ENCODE measurements at places on chromosomes 12 and 14.

DNA sequence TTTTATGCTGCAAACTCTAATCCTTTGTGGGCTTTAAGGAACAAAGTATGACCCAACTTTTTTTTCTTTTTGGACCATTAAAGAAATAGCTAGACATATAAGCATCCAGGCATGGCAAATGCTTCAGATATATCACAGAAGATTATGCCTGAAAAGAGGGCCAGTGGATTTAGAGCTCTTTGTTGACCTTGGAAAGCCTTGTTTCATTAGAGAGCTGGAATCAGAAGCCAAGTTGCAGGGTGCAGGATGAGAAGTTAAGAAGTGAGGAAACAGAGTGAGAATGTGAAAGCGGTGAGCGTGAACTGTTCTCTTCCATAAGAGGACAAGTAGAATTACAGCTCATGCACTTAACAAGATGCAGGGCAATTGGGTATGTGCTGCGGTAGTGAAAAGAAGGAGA lies 373.7 kb downstream of the SYT1 start:
- DNase-seq = no peak

DNA sequence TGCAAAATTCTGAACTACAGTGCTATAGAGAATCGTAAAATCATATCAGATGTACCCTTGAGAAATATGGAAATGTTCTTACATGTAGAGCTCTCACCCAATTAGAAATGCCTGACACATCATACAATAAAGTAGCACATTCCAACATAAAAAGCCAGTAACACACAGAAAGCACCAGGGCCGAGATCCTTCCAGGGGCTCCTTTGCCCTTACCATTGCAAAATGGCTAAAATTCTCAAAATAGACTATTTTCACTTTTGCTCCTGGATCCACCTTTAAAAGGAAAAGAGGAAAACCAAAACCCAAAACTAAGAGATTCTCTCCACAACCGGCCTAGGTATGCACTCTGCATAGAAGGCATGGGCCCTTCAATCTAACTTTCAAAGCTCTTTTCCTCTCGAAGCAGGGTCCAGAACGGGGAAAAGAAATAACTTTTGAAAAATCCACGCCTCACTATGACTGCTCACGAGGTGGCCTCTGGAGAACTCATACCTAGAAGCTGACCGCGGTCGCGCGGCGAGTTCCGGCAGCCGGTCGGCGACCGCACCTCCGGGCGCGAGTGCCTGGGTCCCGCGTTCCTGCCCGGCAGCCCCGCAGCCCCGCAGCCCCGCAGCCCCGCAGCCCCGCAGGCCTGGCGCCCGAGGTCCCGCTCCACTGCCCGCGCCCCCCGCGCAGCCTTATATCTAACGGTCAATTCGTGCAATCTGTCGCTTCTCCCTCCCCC lies 2.7 kb downstream of the OTX2 start:
- no peak for DNase-seq

DNA sequence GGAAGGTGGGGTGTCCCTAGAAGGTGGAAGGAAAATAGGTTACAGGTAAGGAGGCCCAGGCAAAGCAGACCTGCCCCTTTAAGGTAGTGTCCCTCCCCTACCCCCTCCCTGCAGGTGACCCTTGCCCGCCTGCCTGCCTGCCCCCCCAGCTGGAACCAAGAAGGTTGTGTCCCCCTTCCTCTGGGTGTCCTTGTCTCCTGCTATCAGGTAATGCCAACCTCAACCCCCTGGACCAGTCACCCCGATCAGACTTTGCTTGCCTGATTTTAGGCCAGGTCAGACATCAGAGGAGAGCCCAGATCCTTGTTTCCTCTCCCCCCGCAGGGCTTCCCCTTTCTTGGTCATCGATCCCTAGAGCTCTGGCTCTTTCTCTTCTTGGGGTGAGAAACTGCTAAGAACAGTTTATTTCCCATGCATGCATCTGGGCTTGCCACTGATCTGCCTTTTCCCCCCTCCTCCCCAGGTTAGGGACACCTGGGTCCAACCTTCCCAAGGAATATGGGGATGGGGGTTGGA lies at the start of gene SLC39A5:
Gene SLC39A5, plus strand, starts transcription at position 136 of the 516 bp plus-strand sequence. CDS start 1,224 bp downstream, outside the sequence.
- no peak for DNase-seq

DNA sequence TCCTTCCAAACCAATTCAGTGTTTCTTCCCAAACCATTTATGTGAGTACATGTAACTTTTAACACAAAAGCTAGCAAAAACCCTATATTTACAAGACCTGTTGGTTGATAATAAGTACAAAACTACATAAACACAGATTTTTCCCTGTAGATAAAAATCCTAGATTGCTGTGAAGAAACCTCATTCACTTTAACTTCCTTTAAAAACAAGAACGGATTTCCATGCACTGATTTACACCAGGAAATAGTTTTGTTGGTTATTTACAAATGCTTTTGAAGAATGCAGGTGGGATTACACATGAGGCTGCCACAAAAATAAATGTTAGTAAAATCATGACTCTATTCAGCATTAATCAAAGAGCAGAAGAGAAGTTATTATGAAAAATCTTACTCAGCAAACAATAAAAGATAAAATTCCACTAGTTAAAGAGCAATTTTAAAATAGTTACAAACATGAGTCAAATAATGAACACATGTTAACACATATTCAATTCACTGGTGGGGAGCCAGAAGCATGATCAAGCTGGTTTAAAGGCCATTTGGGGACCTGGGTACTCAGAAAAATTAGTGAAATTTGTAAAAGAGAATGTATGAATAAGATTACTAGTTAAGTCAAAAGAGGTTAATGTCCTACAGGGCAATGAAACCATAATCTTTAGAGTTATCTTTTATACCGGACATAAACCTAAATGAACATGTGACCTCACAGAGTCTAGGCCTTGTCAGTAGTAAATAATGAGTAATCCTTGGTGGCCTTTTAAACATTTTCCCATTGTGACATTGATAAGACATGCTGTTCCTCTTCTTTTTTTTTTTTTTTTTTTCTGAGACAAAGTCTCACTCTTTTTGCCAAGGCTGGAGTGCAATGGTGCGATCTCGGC lies 79.9 kb downstream of the PHLDA1 start:
- no peak for DNase-seq

DNA sequence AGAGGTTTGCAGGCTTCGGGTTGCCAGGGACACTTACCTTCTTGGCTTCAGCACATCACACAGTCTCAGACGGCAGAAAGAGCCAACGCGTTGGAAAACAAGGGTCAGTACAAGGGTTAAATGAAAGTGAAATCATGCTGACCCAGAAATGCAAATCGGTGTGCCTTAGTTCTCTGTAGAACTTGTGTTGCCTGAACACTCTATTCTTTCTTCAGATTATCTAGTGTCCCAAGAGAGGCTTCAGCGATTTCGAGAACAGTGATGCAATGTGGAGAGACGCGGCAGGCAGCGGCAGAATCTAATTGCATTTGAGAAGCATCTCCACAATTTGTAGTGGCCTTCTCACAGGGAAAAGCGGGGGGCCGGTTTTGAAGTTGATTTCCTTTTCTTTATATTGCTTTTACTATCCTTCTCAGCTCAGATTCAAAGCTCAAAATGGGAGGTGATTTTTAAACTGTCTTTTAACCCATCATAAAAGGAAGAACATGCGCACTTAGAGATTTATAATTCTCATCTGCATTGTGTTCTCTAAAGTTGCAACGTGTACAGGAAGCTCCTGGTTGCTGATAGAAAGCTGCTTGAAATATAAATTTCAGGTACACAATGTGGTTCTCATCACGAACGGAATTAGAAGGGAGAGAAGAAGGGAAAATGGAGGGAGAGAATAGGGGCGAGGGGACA lies 67.8 kb upstream of the EGLN3 start:
- no peak for DNase-seq

DNA sequence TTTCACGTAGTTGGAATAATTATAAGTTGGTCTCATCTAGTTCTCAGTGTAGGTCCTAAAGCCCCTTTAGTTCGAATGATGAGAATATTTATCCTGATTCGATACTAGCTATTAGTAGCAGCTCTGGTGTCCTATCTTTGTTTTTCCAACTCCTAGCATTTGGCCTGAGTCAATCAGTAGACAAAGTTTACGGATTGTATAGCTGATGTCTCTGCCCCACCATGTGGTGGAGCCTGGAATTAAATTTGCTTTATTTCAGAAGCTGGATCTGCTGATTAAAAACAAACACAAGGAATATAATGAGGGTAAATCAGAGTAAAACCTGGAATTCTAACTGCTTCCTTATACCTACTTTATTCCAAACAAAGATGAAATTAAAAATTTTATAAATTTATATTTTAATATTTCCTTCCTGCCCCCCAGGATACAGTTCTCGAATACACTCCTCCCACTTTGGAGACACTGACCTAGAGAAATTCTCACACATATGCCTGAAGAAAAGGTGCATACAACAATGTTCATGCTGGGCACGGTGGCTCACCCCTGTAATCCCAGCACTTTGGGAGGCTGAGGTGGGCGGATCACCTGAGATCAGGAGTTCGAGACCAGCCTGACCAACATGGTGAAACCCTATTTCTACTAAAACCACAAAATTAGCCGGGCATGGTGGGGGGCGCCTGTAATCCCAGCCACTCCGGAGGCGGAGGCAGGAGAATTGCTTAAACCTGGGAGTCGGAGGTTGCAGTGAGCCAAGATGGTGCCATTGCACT lies 7.6 kb upstream of the BRMS1L start:
- peak; percentile 71 for DNase-seq
